ENCODE measurements at places on chromosomes 5 and 9. TPM values are rescaled to one million over a fixed set of nuclear protein-coding genes. Genes with fewer than 3 reads are reported as not detected.

WHRN gene
- 2.5 TPM for total RNA-seq

IL4 gene
- not detected for total RNA-seq

GZMA gene
- 5.2 TPM for total RNA-seq

TRIM7 gene
- total RNA-seq = 6.3 TPM

DNA sequence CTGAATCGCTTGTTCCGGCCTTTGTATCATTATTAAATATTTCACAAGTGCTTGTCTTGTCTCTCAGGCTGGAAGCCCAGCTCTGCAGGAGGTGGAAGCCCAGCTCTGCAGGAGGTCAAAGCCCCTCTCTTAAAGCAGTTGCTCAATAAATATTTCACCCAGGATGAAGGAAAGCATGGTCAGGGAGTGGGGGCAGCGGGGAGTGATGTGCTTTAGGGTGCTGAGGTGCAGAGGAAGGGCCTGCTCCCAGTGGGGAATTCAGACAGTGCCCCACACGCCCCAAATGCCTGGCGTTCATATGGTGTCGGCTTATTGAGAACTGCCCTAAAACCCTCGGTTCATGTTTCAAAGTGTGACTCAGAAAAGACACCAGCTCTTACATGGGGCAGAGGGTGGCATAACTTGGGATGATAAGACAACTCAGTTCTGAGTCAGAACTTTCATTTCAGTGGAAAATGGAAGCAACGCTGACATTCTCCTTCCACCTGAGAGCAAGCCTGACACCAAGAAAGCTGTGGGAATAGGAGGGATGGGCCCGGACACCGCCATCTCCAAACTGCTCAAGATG lies 114.3 kb upstream of the DAP start:
- no peak for DNase-seq
- no peaks in the 10 kb centered on the region for H3K27me3 ChIP-seq
- H3K4me1 ChIP-seq = no peaks in the 10 kb centered on the region
- H3K36me3 ChIP-seq = no peaks in the 10 kb centered on the region
- H3K27ac ChIP-seq = no peak overlapping the region
